Kidney capillary endothelial cell (primary cell): ENCODE measurements at places on chromosomes 11 and 22.
A peak's percentile ranks its signal among the peaks of the same experiment; 100 is the strongest.

- no peak for DNase-seq
These were observed 612.7 kb downstream of the BRD1 start for GRCh38 chr22:49214976-49215375.

GRCh38 chr11:11422411-11423128, 69.5 kb upstream of the CSNK2A3 start:
- no peak for DNase-seq

DNA sequence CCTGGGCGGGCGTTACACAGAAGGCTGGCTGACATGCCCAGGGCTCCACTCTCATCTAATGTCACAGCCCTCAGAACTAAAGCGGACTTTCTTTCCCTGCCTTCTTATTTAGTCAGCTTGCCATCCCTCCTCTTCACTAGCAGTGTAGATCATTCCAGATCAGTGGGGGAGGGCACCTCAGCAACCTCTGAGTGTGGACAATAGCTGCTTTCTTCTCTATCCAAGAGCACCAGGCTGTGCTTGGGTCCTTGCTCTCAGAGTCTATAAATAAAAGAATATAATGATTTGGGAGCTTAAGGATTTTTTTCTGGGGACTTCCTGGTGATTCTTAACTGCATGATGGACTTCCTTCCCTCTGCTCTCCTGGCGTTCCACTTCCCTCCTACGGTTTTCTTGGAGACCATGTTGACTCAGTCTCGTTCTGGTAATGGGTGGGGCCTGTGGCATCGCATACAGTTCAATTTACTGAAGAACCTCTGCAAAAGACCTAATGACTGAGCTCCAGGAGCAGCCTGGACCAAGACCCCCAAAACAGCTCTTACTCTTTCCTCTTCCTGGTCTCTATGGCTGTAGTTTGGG, 2.9 kb upstream of the HMBS start:
- DNase-seq = no peak

GRCh38 chr11:126363706-126364248, 8.3 kb downstream of the ST3GAL4 start:
- no peak for DNase-seq

- no peak for DNase-seq
These were observed at the start of gene WNT11 for GRCh38 chr11:76206327-76207081. WNT11 (minus strand) TSS chr11:76206502; CDS start chr11:76206407, 95 bp downstream.

DNA sequence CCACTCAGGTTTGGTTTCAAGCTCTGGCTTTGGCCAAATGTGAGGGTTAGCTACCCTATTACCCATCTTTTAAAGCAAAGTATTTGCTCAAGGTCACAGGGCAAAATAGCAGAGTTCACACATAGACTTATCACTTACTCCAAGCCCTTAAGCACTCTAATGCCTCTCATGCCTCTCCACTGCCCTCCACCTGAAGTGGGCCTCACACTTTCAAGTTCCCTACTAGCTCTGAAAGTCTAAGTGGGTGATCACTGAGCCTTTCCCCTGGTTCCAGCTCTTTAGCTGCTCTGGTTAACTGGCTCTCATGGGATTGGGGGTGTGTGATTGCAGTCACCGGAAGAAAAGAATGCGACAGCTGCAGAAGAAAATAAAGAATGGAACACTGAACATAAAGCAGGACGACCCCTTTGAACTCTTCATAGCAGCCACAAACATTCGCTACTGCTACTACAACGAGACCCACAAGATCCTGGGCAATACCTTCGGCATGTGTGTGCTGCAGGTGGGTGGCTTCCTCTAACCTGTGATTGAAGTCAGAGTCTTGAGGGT, 6.4 kb downstream of the NAT10 start:
- no peak for DNase-seq

DNA sequence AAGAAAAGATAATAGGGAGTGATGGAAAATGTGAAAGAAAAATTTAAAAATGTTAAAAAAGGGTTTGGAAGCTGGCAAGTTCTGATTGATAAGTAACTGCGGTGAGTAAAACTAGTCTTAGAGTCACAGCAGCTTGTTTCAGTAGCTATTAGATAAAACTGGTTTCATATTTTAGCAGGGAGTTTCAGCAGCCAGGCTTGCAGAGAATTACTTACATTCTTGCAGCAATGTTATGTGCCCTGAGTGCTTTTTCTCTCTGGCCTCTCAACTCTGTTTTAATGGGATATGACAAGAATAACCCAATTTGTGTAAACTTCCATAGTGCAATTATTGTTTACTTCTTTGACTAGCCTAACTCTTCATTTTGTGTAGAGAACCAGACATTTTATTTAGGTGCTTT, 33.6 kb downstream of the PPME1 start:
- no peak for DNase-seq

- DNase-seq = peak; percentile 31
These were observed 11.6 kb downstream of the MMP3 start for GRCh38 chr11:102831489-102832440.

DNA sequence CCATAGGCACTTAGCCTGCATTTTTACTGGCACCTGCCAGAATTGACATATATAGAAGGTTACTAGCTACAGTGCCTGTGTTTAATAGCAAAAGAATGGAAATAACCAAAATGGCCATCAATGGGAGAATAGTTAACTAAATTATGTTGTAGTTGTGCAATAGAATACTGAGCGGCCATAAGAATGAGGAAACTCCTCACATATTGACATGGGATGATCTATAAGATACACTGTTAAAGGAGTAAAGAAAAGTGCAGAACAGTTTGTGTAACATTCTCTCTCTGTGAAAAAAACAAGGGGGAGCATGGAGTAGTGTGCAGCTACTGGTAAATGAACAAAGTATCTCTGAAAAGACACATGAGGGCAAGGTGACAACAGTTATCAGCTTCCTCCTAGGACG, 21.5 kb downstream of the ARAP1 start:
- DNase-seq = no peak

- no peak for DNase-seq
These were observed 3.1 kb downstream of the GPR83 start for GRCh38 chr11:94398101-94398500.

DNA sequence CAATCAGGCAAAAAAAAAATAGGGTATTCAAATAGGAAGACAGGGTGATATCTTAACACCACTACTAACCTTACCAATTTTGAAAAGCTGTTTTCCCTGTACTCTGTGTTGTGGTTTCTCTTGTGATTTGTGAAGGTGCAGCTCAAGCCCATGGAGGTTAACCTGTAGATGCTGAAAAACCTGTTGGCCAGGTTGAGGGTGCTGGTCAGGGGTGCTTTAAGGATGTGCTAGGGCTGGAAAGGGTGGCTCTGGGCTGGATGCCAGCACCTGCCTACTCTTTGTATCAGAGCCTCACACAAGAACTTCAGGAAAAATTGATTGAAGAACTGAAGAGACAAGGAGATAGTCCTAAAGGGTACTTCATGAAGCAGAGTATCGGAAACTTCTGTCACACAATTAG, 18.3 kb upstream of the OR5M8 start:
- no peak for DNase-seq

- DNase-seq = no peak
These were observed 60.5 kb upstream of the SHISAL1 start for GRCh38 chr22:44373234-44373633.

DNA sequence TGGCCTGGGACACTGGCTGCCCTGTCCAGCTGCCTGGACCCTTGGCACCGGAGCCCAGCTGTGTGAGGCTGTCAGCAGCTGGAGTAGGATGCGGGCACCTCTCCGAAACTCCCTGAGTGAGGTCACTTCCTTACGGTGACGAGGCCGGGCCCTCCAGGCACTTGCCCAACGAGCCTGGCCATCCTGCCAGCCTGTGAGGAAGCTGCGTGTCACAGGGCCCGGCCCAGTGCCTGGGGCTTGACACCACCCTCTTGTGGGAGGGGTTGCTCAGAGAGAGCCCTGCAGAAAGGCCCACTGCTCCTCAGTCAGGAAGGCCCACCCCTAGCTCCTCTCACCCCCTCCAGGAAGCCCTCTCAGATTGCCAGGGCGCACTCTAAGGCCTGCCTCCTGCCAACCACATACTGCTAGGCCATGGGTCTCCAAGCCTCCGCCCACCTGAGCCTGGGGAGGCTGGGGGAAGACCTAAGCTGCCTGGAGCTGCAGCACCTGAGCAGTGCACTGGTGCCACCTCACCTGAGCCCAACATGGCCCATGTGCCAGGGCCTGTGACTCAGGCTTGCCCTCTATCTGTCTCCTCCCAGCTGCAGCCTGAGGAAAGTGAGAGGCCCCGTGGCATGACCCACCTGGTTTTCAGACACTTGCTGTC, 4.3 kb upstream of the PHLDA2 start:
- DNase-seq = peak; percentile 86

- DNase-seq = no peak
These were observed 4.4 kb upstream of the RAPSN start for GRCh38 chr11:47453365-47453764.

DNA sequence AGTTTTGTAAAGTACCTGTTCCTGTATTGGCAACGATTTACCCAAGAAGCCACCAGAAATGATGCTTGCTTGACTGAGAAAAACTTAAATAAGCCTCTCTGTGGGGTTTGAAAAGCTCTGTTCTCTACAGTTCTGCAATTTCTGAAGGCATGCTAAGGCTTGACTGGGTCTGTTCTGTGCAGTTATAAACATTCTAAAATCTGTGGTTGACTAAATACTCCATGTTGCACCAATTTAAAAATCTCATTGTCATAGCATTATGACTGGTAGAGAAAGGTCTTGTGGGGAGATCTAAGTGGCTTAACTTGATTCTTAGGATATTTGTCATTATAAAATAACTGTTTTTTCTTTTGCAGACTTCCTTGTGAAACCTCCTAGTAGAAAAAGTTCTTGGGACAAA, 73.7 kb downstream of the MTMR3 start:
- DNase-seq = no peak

DNA sequence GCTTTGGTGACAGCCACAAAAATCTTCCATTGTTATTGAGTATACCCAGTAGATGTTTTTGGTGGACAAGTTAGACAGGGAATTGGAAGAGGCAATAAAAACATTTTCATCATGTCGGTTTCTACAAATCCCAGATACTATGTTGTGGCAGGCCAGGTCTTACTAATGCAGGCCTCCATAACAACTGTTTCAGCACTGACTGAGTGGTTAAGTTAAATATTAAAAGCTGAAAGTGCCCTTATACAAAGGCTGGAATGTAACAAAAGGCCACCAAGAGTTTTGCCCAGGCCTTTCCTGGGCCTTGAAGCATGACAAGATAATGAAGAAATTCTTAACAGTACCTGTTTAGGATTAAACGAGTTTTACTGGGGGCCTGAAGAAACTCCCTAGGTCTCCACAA, 29.3 kb downstream of the DMC1 start:
- DNase-seq = no peak

DNA sequence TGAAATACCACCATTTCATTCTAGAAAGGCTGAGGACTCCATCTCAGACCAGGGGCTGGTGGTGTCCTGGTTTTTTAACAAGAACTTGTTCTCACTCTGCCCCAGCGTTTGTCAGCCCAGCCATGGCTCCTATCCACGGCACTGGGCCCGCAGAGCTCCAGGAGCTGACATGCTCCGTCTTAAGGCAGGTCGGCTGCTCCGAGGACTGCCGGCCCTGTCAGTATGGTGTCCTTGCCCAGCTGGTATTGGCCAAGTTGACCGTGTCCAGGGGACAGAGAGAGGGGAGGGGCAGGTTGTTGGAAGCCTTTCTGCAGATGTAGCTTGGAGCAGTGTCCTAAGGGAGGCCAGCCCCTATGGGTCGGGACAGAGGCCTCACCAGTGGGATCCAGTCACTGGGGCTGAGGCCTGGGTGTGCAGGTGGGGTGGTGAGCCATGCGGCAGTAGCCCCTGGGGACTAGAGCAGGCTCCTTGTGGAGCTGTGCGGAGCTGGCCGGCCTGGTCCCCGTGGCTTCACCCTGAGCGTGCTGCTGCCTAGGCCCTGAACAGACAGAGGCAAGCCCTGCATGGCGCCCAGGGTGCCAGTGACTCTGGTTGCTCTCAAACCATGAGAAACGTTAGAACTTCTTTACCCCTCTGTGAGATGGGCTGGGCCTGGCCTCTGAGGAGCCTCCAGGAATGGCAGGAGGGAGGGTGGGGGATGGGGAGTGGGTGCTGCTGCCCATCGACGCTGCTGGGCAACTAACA, 39.9 kb upstream of the KCNQ1OT1 start:
- DNase-seq = no peak

GRCh38 chr22:45263463-45264269, 21.1 kb upstream of the UPK3A start:
- peak; percentile 80 for DNase-seq

- no peak for DNase-seq
These were observed 31.8 kb downstream of the ARHGAP1 start for GRCh38 chr11:46668480-46669085.

DNA sequence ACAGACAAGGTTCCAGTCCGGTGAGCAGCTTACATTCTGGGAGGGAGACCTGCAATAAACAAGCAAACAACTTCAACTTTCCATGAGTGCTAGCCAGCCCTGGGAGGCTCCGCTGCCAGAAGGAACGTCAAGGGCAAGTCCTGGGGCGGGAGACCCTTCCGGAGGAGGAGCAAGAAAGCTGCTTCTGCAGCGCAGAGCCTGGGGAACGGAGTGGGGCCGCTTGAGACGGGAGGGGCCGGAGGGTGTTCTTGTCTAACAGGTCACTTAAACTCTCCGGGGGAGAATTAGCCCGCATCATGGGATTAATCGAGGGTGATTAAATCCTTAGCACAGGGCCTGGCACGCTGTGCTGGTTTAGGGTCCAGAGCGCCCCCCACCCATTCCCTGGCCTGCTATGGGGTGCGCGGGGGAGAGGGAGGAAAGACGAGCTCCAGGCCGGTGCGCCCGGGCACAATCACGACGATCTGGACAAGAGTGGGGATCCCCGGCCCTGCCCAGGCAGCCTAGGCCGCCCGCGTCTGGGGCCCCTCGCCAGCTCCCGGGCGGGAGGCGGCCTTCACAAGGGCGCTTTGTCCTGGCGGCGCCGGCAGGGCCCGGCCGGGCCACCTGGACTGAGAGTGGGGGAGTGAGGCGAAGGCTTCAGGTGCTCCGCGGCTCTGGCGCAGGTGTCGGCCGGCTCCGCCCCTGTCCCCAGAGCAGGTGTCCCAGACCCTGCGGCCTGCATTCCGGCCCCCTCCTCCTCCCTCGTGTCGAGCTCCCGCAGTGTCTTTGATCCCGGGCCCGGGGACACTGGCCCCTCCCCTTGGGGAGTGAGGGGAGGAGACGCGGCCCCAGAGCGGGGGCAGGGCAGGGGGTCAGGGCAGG, 663 bp upstream of the LARGE2 start:
- DNase-seq = no peak

- DNase-seq = no peak
These were observed 540.2 kb downstream of the MIAT start for GRCh38 chr22:27197618-27198017.

DNA sequence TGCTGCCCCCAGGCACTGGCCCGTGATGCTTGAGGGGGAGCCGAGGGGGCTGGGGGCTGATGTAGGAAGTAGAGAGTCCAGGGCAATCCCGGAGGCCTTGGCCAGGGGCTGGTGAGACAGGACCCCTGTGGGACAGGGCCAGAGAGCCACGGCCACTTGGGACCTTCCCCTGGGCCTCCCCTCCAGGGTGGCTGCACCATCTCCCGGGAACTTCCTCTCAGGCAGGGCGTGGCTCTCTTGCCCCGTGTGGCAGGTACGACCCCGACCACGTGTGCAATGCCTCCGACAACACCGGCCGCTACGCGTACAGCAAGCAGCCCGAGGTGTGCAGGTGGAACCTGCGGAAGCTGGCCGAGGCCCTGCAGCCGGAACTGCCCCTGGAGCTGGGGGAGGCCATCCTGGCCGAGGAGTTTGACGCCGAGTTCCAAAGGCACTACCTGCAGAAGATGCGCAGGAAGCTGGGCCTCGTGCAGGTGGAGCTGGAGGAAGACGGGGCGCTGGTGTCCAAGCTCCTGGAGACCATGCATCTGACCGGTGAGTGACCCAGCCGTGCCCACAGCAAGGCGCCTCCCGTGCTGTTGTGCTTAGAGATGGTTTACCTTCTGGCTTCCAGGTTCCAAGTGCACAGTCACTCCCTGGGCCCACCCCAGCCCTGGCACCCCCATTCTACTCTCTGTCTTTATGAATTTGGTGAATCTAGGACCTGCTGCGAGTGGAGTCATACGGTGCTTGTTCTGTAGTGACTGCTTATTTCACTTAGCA, 9.7 kb downstream of the SELENOO start:
- no peak for DNase-seq
